Epithelial cell of umbilical artery (primary cell): ENCODE measurements at places on chromosomes 16 and 17. TPM values are rescaled to one million over a fixed set of nuclear protein-coding genes. Genes with fewer than 3 reads are reported as not detected.

HAS3 gene
- 0.32 and 1.1 TPM in 2 replicates for total RNA-seq

PRSS8 gene
- total RNA-seq = not detected in 2 replicates

MFAP4 gene
- under 0.01 and 0.30 TPM in 2 replicates for total RNA-seq

CD300E gene
- total RNA-seq = not detected in 2 replicates

PDIA2 gene
- total RNA-seq = not detected in 2 replicates

SCARF1 gene
- 107 and 115 TPM in 2 replicates for total RNA-seq

PLA2G10 gene
- not detected in 2 replicates for total RNA-seq

TBC1D28 gene
- total RNA-seq = not detected in 2 replicates

COIL gene
- 16.9 and 22.0 TPM in 2 replicates for total RNA-seq

FBXL20 gene
- 7.8 and 12.8 TPM in 2 replicates for total RNA-seq

TMEM88 gene
- 27.0 and 44.8 TPM in 2 replicates for total RNA-seq

DHX58 gene
- 5.8 and 41.5 TPM in 2 replicates for total RNA-seq

CALCOCO2 gene
- 19.5 and 53.8 TPM in 2 replicates for total RNA-seq

MAF gene
- total RNA-seq = under 0.01 and 0.61 TPM in 2 replicates

PPL gene
- total RNA-seq = under 0.01 and 0.46 TPM in 2 replicates

TLCD2 gene
- 0.91 and 0.97 TPM in 2 replicates for total RNA-seq

GPRC5B gene
- 24.0 and 28.0 TPM in 2 replicates for total RNA-seq

PRAC2 gene
- not detected in 2 replicates for total RNA-seq

SEPTIN1 gene
- not detected in 2 replicates for total RNA-seq

PDILT gene
- not detected in 2 replicates for total RNA-seq
